ENCODE measurements at places on chromosomes 4 and X. TPM values are rescaled to one million over a fixed set of nuclear protein-coding genes. Genes with fewer than 3 reads are reported as not detected.

Gene VCX
- total RNA-seq: 0.76 TPM

- no peak overlapping the region for H3K27ac ChIP-seq
- H3K4me1 ChIP-seq: no peaks in the 10 kb centered on the region
- DNase-seq: no peak
- H3K4me3 ChIP-seq: no peak overlapping the region
- no peaks in the 10 kb centered on the region for H3K36me3 ChIP-seq
Measured at GRCh38 chr4:182491719-182492118, 248.5 kb downstream of the TENM3 start.

Gene DRP2
- total RNA-seq: not detected

DNA sequence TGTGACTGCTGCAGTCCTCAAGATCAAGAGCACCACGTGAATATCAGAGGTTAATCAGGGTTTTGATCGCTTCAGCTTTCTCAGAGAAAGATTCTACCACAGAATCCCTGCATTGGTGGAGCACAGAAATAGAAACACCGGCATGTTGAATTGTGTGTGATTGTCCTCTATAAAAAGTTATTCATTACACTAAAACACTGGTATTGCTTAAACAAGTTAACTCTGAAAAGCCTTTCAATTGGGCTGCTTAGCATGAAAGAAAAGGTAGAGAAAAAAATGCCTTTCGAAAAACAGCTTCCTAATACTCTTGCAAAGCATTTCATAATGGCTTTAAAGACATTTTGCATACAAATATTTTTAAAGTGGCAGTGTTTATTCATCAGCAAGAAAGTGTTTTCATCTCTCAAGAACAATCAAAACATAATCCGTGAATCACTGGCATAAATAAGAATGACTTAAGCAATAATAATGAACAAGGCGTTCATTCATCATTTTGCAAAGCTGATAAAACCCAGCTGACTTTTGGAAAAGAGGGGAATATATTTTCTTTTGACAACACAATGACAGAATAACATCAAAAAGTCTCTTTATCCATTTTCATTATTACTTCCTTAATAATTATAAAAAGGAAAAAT, 61.1 kb downstream of the HELT start:
- no peaks in the 10 kb centered on the region for H3K36me3 ChIP-seq
- H3K27ac ChIP-seq: no peak overlapping the region
- DNase-seq: no peak

Gene MAGEC2
- not detected for total RNA-seq

DNA sequence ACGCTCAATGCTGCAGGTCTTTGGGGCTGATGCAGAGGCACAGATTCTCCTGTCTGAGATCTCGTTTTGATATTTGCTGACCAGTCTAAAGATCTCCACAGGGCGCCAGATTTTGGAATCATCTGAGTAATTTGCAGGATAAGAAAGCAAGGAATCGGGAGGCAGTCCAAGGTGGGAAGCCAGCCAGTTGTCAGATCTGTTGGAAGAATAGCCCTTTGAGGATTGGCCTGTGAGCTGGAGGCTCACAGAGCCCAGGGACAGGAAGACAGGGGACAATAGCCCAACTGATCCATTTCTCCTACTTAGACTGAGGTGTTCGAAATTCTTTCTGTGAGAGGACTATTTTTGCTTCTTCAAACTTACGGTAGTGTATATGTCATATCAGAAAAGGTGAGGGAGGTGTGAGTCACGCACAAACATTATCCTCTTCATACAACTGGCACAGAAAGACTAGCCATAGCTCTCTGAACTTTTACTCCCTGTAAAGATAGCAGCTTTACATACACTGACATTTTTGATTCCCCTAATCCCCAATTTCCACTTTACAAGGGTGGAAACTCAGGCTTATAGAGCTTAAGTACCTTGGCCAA, 8.8 kb downstream of the DIPK2B start:
- H3K4me1 ChIP-seq: no peaks in the 10 kb centered on the region
- no peak for DNase-seq
- H3K36me3 ChIP-seq: no peaks in the 10 kb centered on the region
- no peak overlapping the region for H3K27ac ChIP-seq

Gene LRIT3
- 0.21 TPM for total RNA-seq

GRCh38 chr4:58166490-58166889, 1056.3 kb upstream of the IGFBP7 start:
- no peaks in the 10 kb centered on the region for H3K36me3 ChIP-seq
- no peaks in the 10 kb centered on the region for H3K27me3 ChIP-seq
- H3K4me3 ChIP-seq: no peak overlapping the region

Gene NLGN3
- total RNA-seq: 1.7 TPM

GRCh38 chrX:146755214-146755613, 54.4 kb upstream of the CXorf51B start:
- H3K4me1 ChIP-seq: no peaks in the 10 kb centered on the region
- no peaks in the 10 kb centered on the region for H3K27me3 ChIP-seq
- no peaks in the 10 kb centered on the region for H3K36me3 ChIP-seq
- no peak overlapping the region for H3K4me3 ChIP-seq

DNA sequence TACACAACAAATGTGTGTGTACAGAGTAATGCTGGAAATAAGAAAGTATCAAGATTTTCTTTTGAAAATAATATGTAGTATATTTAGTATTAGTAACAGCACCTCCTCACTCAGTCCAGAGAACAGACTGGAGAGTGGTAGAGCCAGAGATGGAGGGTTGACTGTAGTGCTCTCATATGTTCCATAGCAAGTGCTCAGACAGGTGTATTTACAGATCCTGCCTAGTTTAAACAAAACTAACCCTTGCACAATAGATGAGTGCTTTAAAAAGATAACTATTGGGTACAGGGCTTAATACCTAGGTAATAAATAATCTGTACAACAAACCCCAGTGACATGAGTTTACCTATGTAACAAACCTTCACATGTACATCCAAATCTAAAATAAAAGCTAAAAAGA, 381.0 kb upstream of the EMCN start:
- DNase-seq: no peak
- no peak overlapping the region for H3K27ac ChIP-seq
- no peaks in the 10 kb centered on the region for H3K27me3 ChIP-seq
- no peaks in the 10 kb centered on the region for H3K36me3 ChIP-seq
- no peaks in the 10 kb centered on the region for H3K4me1 ChIP-seq

Data from uterus (tissue), 4 donors.